ENCODE measurements at places on chromosomes 5 and 9.

- no peak for DNase-seq
Observed at GRCh38 chr9:786405-786804, 55.1 kb upstream of the DMRT1 start.

DNA sequence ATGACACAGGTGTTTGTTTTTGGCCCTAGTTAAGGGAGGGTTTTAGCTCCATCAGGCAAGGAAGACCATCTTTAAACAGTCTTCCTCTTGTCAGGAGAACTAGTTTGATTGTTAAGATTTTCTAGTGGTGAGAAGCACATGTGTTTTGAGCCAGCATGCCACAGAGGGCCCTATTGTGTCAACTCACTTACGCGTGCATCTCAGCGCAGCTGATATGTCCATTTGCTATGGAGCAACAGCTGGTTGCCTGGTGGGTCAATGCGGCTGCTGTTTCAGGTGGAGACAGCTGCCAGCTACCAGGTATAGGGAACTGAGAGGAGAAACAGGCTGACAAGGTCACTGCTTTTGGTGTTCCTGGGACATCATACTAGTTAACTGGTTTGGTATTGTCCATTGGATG, 100.5 kb upstream of the PRRC1 start:
- no peak for DNase-seq

DNA sequence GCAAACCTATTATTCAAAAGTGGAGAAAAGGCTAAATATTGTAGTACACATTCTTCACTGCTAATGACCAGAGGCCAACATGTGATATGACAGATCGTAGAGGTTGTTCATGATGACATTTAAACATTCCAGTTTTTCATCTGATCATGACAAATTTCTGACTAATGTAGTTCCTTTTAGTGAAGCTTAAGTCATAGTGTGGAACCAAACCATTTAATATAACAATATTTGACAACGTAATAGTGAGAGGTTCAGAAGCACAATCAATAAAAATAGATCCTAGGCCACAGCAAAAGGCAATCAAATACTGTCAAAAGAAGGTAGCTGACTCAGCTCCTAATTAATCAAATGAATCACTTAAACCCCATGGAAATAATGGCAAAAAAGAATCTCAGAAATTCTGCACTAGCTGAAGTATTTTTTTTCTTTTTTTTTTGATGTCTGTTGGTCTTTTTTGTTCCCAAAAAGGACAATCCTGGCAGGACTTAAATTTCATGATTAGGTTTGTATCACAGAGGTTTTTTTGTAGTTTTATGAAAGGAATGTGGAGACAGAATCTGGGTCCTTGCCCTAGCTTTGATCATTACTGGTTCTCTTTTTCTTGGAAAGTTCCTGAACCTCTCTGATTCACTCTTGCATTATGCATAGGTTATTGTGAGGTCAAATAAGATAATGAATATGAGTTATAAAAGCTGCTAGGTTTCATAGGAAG, 795.0 kb downstream of the DTWD2 start:
- no peak for DNase-seq

DNA sequence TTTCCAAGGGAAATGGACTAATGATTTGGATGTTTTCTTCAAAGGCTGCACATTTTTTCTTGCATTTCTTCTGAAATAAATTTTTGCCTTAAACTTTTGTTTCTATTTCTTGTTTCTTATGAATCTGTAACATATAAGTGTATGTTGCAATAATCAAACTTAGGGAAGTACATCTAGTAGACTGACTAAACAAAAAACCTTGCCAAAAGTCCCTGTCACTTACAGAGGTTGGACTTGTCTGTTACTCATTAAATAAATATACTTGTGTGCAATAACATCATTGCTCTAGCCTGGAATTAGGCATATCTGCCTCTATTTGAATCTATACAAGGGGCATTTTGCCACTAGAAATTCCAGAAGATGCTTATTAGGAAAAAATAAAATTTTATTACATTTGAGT, 56.6 kb downstream of the C6 start:
- no peak for DNase-seq

DNA sequence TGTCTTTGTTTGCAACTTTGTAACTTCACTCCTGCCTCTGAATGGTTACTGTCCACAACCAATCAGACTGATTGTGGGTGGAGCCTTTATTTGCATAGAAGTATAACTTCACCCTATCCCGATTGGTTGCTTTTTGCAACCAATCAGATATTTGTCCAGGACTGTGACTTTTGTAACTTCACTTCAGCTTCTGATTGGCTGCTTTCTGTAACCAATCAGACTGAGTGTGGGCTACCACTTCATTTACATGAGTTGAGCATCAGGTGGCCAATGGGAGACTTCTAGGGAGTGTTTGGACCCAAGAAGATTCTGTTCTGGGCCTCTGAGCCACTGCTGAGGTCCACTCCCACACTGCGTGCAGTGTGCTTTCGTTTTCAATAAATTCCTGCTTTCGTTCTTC, 1810.7 kb upstream of the CDH6 start:
- DNase-seq: no peak

- DNase-seq: no peak
Observed at GRCh38 chr5:111635151-111635902, 121.7 kb downstream of the NREP start.

GRCh38 chr5:159031915-159032314, 67.8 kb downstream of the EBF1 start:
- DNase-seq: no peak

DNA sequence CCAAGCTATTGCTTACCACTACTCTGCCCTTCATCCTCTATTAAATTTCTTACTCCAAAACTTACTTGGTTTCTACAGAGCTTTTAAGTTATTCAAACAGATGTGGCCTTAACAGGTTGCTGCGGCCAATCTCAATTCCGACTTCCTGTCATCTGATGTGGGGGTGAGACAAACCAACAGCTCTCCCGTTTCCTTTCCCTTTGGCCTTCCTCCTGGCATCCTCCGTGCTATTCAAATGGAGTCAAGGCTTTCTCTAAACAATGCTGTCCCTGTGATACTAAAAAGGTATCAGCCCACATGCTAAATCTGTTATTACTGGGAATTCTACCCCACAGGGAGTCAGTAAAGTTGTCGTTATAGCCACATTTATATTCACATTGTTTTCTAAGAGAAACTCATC, 11.8 kb downstream of the RBM18 start:
- no peak for DNase-seq

- no peak for DNase-seq
Observed at GRCh38 chr9:105173826-105174225, 70.6 kb upstream of the SLC44A1 start.

DNA sequence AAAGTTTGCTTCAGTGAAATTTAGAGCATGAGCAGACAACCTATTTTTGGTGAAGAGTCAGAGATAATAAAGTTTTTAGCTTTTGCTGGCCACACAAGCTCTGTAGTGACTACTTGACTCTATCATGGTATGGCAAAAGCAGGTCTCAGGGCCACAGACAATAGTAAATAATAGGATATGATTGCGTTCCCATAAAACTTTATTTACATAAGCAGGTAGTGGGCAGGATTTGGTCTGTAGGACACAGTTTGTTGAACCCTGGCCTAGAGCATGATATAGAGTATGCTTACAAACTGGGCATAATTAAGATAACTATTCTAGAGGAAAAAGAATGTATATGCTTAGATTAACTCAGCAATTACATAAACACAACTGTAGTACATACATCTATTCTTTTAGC, 30.1 kb downstream of the ITGA1 start:
- no peak for DNase-seq

GRCh38 chr5:173315495-173316338, 12.5 kb downstream of the STC2 start:
- DNase-seq: peak; percentile 71

GRCh38 chr9:68536876-68537615, 3.6 kb downstream of the TMEM252 start:
- DNase-seq: no peak

Measured in GM04504 (cell line).